ENCODE measurements at places on chromosomes 7 and 10.

DNA sequence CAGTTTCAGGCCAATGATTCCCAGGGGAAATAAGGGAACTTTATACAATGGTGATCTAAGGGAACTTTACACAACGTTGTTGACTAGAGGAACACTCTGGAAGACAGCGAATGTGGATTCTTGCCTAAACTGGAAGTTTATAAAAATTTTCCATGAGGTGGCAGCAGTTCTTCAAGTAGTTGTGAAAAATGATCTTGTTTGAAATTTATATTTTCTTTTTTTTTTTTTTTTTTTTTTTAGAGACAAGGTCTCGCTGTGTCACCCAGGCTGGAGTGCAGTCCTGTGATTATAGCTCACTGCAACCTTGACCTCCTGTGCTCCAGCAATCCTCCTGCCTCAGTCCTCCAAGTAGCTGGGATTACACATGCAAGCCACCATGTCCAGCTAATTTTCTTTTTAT is 32.1 kb upstream of the GTF2I start:
- DNase-seq: no peak

DNA sequence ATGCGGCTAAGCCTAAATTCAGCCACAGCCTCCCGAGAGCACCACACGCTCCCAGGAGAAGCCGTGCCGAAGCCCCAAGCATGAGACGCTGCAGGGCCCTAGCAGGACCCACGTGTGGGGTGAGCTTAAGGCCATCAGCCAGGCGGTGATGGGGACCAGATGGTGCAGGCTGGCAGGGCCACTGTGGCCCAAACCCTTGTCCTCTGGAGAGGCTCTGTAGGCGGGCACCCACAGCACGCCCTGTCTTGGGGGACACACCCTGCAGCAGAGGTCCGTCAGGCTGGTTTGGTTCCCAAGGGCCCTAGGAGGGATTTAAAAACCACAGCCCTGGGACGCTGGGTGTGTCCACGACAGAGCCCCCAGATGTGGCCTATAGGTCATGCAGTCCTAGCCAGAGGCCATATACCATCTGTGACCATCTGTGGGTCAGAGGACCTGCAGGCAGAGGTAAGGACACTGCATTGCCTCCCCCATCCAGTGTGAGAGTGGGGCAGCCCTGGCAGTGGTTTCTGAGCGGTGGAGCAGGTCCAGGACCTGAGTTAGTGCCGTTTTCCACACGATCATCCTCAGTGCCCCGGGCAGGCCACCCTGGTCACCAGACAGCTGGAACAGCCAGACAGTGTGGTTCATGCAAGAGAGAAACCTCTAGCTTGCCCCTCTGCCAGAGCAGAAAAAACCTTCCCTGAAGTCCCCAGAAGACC is 39.6 kb upstream of the INPP5A start:
- no peak for DNase-seq

DNA sequence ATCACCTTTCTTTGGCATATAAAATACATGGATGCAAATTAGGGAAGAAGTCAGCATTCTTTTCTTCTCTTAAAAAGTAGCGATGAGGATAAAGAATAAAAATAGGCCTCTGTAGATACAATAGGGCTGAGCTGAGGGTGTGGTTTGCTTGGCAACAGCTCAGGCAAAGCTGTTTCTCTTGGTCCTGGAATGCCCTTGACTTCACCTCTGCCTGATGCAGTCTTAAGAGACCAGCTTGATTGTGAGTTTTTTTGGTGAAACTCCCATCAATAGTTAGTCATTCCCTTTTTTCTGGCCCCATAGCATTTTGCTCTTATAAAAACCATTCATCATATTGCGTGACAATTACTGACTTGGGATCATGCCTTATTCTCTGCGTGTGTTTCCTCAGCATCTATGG is 42.1 kb upstream of the MKLN1 start:
- DNase-seq: no peak

DNA sequence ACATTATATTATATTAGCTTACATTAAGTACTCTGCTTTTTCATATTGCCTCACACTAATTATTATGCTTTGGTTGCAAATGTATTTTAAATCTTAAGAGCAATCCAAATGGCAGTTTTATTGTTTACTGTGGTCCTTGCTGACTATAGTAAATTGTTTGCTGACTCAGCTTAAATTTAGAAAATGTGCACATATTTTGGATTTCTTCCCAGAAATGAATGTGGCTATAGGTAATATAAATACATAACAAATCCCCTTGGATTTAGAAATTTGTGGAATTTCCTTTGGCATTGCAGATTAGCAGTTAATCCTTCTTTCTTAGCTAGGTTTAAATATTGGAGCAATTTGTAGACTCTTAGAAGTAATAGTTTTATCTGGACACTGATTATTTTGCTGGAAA is 565.8 kb downstream of the NRG3 start:
- DNase-seq: no peak

DNA sequence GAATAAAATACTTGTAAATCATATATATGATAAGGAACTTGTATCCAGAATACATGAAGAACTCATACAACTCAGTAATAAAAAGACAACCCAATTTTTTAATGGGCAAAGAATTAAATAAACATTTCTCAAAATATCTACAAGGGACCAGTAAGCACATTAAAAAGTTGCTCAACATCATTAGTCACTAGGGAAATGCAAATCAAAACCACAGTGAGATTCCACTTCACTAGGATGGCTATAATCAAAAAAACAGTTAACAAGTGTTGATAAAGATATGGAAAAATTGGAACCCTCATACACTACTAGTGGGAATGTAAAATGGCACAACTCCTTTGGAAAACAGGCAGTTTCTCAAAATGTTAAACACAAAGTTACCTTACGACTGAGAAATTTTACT is 40.3 kb upstream of the YAE1 start:
- DNase-seq: no peak

GRCh38 chr10:73889014-73889413 is 14.7 kb upstream of the CAMK2G start:
- no peak for DNase-seq

DNA sequence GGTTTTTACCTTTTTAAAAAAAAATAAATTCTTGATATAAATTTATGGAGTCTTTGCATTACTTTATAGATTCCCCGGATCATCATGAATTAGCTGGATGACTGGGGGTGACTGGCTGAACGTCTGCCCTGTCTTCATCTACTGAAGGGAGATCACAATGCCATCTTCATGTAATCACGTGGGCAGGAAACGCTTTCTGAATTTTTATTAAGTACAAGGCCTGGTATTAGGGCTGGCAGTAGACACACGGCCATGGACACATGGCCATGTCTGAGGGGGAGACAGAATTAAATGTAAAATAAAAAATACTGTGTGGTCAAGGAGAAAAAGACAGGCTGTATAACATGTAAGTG is 111.2 kb downstream of the VIPR2 start:
- DNase-seq: no peak

- DNase-seq: no peak
These were observed 6.3 kb downstream of the POLR2J start for GRCh38 chr7:102472126-102473041.

DNA sequence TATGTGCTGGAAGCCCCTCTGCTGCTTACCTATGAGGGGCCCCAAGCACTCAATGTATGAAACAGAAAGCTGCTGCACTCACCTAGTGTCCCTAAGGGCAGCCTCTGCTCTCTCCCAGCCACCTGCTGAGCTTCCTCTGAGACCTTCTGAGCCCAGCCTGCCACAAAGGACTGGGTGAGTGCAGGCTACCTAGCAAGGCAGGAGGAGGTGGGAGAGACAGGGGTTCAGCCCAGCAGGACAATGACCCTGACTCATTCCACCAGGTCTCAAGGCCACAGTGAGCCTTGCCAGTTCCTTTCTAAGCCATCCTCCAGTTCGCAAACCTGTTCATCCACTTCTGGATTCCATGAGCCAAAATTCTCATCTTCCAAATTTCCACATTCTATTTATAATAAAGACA is 16.3 kb downstream of the VOPP1 start:
- no peak for DNase-seq

- no peak for DNase-seq
These were observed 81.3 kb upstream of the DKK1 start for GRCh38 chr10:52232561-52233350.

DNA sequence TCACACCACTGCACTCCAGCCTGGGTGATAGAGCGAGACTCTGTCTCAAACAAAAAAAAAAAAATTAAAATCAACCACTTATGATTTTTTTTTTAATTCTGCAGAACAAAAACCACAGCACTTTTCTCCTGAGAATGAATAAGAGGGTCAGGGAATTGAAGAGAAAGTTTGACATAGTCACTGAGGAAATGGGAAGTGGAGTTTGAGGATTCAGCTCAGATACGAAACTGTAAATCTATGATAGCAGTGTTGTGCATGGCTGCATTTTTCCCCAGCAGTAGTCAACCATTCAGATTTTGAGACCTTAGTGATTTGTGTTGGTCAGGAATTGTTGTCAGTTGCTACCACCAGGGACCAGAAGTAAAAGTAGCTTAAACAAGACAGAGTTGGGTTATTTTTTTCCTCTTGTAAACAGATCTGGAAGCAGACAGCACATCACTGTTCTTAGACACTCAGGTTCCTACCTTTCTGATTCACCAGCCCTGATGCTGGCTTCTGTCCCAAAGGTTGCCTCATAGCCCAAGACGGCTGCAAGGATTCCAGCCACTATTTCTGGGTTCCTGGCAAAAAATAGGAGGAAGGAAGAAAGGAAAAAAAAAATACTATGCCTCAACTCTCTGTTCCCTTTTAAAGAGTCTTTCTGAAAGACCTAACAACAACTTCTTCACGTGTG is 20.1 kb downstream of the PILRA start:
- DNase-seq: no peak

GRCh38 chr7:47979832-47980181 is 392 bp upstream of the HUS1 start:
- no peak for DNase-seq

DNA sequence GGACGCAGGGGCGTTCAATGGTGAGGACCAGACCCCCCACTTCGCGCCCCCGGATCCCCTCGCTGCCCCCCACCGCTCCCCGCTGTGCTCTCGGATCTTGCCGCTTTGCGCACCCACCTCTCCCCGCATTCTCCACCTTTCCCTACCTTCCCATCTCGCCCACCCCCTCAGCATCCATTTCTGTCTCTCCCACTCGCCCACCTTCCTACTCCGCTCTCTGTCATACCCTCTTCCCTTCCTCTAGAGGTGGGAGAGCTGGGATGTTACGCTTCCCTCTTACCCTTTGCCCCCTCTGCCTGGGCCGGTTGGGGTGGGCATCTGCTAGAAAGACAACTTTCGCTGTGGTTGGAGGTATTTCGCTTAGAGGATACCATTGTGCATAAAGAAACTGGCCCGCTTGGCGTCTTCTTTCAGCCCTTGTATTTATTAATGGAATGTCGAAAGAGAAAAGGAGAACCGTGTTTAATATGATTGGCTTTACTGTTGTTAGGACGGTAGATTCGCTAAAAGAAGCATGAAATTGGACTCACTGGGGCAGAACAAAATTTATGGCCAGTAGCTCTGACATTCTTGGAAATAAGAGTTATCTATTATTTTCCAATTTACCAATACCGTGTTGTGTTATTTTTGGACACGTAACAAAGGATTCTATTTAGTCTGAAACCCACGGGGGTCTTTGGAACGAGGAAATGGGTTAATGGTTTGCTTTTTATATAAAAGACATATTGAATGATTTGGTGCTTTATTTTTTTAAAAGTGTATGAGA is 873 bp downstream of the PRKAR2B start:
- DNase-seq: no peak

GRCh38 chr10:29420744-29421143 is 131.9 kb downstream of the LYZL1 start:
- DNase-seq: no peak

- no peak for DNase-seq
These were observed 672 bp upstream of the DDX56 start for GRCh38 chr7:44574287-44574872.

GRCh38 chr10:103672345-103672744 is 178.8 kb downstream of the NEURL1 start:
- DNase-seq: no peak

GRCh38 chr7:33463131-33463530 is 333.8 kb downstream of the BBS9 start:
- no peak for DNase-seq

DNA sequence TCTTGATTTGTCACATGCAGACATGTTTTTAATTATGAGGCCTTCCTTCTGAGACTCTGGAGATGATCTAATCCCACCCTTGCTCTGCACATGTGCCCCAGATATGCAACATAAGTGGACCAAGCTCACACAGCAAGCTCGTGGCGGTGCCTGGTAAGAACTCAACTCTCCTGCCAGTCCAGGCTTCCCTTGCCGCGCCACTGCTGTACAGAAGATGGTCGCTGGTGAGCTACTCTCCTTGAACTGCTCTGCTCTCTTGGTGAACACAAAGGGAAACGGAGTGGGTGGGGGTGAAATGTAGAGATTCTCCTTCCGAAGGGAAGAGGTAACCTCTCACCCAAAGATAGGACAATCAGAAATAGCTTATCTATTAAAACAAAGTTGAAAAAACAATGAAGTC is 25.7 kb downstream of the MYOF start:
- no peak for DNase-seq

GRCh38 chr10:75418712-75419111 is 12.7 kb upstream of the LRMDA start:
- DNase-seq: no peak

DNA sequence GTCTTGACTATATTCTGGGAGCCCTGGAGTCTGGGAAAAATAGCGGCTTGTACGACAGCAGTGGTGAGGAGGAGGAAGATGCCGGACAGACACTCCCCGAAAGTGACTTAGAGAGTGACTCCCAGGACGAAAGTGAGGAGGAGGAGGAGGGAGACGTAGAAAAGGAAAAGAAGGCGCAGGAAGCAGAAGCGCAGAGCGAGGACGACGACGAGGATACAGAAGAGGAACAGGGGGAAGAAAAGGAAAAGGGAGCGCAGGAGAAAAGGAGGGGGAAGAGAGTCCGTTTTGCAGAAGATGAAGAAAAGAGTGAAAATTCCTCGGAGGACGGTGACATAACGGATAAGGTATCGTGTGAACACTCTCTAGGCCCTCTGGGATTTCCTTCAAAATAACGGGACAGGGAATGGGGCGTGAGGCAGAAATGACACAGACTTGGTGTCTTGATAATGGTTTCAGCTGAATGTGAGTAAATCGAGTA is 908 bp downstream of the NOM1 start:
- DNase-seq: no peak

- DNase-seq: no peak
These were observed 34.1 kb upstream of the TSPAN33 start for GRCh38 chr7:129110258-129110981.

DNA sequence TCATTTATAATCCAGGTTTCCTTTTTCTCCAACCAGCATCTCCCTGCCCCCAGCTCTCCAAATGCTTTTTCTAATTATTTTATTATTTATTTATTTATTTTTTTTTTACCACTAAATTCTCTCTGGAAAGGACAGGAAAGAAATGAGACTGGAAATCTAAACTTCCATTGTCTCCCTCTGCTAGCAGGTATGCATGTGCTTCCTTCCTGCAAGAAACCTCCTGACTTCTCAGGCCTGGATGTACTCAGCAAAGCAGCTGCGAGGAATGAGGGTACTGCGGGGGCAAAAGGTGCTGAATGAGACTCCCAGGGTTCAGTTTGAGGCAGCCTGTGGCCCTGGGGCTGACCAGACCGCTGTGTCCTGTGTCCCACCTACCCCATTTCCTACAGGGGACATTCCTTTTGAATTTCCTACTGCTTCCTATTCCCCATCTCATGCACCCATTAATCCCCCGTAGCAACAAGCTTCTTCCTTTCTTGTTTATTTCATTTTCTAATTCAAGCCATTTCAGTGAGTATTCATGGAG is 324.6 kb upstream of the IGFBP3 start:
- DNase-seq: no peak
